ENCODE measurements at places on chromosomes 3 and 15. TPM values are rescaled to one million over a fixed set of nuclear protein-coding genes. Genes with fewer than 3 reads are reported as not detected.

DNA sequence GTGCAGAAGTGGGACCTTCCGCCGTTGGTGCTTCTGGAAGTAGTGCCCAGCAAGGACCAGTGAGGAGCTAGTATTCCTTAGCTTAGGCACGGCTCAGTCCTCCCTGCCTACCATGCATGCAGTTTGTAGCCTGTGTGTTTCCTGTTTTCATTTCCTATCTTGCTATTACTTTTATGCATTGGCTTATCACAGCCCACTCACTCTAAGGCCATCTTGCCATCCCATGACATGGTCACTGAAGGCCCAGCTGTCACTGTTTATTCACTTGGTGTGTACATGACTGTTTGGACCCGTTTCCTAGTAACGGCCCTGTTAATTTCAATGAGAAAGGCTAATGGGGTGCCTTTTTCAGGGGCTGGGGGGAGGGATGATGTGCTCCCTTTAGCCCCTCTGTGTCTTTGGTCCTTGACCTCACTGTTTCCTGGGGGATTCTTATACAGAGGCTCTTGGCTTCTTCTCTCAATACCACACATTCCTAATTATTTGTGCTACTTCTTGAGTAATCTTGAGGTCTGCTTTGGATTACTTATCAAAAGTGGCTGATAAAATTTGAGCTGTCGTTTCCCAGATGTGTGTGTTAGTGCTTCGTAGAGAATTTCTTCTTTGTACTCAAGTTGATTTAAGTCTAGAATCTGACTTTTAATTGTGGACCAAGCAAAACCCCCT, 24.5 kb upstream of the TRAK1 start:
- no peak for DNase-seq

GRCh38 chr3:149934524-149934923, 36.2 kb downstream of the PFN2 start:
- DNase-seq: no peak

DNA sequence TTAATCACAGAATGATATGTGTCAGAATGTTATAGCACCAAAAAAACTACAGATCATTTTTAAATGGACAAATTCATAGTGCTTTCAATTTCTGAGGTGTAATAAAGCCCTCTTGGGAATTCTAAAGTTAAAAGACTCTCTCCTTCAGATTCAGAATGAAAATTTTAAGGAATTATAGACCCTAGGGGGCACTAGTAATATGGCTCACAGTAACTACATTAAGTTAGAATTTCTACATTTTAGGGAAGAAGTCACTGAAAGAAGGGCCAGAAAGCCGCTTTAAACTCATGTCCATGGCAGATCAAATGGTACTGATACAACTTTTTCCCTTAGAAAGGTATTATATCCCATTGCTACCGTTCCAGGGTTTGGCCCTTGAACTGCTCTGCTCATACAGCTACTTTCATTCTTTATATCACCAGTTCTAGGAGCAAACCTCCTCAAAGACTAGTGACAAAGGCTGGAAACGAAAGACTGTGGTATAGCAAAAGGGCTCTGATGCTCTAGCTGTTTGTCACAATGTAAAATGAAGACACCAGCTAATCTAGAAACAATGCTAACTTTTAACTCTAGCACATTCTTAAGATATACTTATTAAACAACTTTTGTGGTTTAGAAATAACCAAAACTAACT, 18.1 kb downstream of the DAZL start:
- no peak for DNase-seq

DNA sequence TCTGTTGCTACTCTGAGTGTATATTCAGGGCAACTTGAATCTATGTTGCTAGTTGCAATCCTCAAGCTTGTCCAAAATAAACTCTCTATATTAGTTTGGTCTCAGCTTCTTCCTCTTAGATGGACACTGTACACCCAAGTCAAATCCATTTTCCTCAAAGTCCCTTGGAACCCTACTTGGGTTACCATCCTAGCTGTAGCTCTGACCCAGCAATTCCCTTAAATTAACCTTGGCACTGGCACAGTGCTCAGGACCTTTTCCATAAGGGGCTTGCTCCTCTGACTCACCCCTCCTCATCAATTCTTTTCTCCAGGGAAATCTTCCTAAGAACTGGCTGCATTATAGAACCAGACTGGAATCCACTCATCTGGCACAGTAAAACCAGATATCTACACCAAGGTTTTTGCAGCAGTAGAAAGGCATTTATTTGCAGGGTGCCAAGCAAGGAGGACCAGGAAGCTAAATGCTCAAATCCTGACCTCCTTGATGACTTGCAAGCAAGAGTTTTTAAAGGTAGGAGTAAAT, 44.9 kb upstream of the B3GALNT1 start:
- DNase-seq: no peak

GRCh38 chr15:55789066-55789660, 46.2 kb upstream of the PRTG start:
- DNase-seq: no peak

DNA sequence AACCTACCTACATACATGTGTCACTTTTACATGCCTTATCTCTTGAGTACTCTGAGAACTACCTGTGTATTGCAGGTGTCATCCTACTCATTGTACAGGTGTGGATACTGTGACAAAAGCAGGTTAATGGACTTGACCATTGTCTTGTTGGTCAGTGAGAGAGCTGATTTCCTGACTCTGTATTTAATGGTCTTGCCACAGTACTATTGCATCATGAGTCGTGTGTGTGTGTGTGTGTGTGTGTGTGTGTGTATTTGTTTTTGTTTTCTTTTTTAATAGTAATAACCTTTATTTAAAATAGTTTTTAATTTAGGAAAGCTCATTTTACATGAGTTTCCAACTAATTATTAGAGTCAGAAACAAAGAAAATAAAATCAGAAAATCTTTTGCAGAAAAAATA, 7.7 kb downstream of the SELENOT start:
- DNase-seq: no peak

GRCh38 chr3:113297841-113298240, 86.5 kb downstream of the BOC start:
- DNase-seq: no peak

- no peak for DNase-seq
Measured at GRCh38 chr15:29456255-29456654, 186.6 kb upstream of the NSMCE3 start.

GRCh38 chr3:63639806-63640205, 12.7 kb upstream of the SNTN start:
- DNase-seq: no peak

DNA sequence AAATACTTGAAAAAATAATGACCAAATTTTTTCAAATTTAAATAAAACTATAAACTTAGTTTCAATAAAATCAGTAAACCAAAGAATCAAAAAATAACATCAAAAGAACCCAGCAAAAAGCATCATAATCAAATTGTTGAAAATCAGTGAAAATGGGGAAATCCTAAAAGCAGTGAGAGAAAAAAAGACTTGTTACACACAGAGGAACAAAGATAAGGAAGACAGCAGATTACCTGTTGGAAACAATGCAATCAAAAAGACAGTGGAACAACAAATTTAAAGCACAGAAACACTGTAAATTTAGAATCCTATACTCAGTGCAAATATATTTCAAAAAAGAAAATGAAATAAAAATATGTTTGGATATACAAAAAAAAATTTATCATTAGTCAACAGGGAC, 156.2 kb upstream of the LMCD1 start:
- no peak for DNase-seq

- DNase-seq: no peak
Measured at GRCh38 chr3:107025961-107026360, 351.3 kb upstream of the CCDC54 start.

DNA sequence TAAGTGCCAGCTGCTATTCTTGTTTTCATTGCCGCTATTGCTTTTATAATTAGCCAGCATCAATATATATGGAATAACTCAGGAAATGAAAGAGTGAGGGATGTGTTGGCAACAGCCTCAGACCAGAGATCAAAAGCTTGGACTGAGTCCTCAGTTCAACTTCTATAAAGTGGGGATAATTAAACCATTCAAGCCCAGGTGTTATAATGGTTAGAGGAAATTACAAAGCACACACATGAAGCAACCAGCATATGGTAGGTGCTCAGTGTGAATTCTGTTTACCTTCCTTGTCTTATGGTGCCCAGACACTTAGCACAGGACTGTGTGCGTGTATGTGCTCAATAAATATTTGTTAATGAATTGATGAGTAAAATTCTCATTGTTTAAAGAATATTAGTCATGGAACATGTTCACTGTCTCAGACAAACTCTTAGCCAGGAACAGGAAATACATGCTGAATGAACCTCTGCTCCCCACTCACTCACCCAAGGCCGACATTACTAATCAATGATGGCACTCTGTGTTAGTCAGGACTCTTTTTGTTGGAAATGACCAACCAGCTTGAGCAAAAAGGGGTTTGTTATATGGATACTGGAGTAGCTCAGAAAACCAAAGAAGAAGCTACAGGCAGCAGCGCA, 16.7 kb upstream of the CCDC174 start:
- no peak for DNase-seq

- no peak for DNase-seq
Measured at GRCh38 chr15:60652870-60653269, 173.9 kb upstream of the ICE2 start.

DNA sequence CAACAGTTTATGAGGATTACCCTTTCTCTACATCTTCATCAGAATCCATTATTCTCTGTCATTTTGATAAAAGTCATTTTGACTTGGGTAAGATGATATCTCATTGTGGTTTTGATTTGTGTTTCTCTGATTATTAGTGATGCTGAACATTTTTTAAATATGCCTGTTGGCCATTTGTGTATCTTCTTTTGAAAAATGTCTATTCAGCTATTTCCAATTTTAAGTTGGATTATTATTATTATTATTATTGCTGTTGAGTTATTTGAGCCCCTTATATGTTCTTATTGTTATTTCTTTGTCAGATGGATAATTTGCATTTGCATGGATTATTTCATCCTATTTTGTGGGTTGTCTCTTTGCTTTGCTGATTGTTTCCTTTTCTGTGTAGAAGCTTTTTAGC, 421.2 kb upstream of the LMCD1 start:
- no peak for DNase-seq

DNA sequence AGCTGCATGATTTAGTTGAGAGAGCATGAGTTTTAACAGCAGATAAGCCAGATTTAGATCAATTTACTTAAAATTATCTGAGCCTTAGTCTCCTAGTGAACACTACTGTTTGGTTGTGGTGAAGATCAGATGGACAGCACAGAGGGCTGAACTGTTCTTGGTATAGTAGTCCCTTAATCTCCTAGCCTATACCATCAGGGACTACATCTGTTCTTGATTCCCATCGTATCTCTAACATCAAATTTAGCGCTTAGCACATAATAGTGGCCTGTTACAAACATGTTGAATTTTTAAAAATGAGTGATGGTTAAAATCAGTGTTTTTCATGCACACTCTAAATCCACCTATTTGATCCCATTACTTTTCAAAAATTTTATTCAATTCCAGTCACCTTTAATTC, 507.7 kb downstream of the GRM7 start:
- DNase-seq: no peak

GRCh38 chr3:73665286-73665685, 40.5 kb upstream of the PDZRN3 start:
- no peak for DNase-seq

GRCh38 chr15:51054535-51054934, 40.2 kb downstream of the TNFAIP8L3 start:
- no peak for DNase-seq

GRCh38 chr3:105806359-105806758, 62.5 kb downstream of the CBLB start:
- no peak for DNase-seq

- no peak for DNase-seq
Measured at GRCh38 chr3:12234192-12234591, 54.7 kb upstream of the PPARG start.

EFHB gene
- 2.5 TPM for polyA plus RNA-seq

GABRR3 gene
- polyA plus RNA-seq: 0.03 TPM

CLRN1 gene
- not detected for polyA plus RNA-seq

LXN gene
- polyA plus RNA-seq: 32.5 TPM

LRRC31 gene
- polyA plus RNA-seq: 0.38 TPM

All from left kidney (tissue), 8 donors.